ENCODE measurements at places on chromosomes 16 and 17. TPM values are rescaled to one million over a fixed set of nuclear protein-coding genes. Genes with fewer than 3 reads are reported as not detected.

The ATP1B2 gene
- not detected for total RNA-seq

The MFSD11 gene
- 46.2 TPM for total RNA-seq

The SLC35G6 gene
- total RNA-seq = not detected

The ADAT1 gene
- 52.2 TPM for total RNA-seq

The NPIPA7 gene
- 1.4 TPM for total RNA-seq

The ABCC6 gene
- not detected for total RNA-seq
